ENCODE measurements at places on chromosomes 12 and 14.

- DNase-seq: no peak
These were observed 10.8 kb upstream of the TMEM120B start for GRCh38 chr12:121701667-121702277.

GRCh38 chr14:94163796-94164195, 10.3 kb upstream of the PPP4R4 start:
- no peak for DNase-seq

DNA sequence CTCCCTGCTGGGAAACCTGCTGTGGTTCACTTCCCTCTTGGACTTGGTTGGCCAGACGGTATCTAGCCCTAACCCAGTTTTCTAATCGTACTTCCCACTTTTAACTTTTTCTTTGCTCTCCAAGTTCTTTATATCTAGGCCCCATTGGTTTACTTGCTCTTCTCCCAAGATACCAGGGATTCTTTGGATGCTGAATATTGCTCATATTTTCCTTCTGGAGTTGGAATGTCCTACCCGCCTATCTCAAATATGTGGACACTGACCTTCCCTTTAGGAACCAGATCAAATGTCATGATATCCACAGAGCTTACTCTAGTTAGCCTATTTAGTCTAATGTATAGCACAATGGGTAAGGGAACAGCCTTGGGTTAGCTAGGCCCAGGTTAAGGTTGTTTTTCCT, 228.6 kb downstream of the DACT1 start:
- DNase-seq: no peak

DNA sequence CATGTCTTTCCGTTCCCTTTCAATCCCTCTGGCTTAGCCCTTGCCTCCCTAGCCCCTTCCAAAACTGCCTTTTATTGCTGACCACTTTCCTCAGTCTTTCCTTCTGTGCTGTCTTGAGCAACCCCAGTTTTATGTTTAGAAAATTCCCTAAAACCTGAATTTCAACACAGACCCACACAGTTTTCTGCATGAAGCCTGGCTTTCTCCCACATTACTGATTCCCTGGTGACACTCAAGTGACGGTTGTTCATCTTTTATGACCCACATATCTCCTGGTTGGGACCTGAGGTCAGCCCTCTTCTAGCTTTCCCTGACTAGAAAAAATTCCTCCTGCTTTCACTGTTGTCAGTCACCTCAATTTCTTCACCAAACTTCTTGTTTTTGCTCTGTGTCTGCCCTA, 21.0 kb downstream of the FGD4 start:
- no peak for DNase-seq

DNA sequence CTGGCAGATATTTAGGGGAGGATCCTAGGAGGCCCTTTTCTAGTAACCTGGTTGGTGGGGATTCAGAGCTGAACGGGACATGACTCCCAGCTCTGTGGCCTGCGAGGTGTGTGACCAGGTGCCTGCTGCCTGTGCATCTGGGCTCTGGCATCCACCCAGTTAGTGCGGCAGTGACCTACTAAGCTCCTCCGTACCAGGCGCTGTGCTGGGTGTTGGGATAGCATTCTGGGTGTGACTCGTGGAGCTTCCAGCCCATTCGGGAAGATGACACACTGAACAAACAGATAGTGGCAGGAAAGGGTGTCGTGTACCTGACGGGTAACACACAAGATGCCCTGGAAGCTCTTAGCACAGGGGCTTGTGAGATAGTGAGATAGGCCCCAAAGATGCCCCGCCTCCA, 80.9 kb downstream of the ACACB start:
- no peak for DNase-seq

GRCh38 chr14:101495827-101496775, 65.2 kb upstream of the DIO3 start:
- DNase-seq: no peak

DNA sequence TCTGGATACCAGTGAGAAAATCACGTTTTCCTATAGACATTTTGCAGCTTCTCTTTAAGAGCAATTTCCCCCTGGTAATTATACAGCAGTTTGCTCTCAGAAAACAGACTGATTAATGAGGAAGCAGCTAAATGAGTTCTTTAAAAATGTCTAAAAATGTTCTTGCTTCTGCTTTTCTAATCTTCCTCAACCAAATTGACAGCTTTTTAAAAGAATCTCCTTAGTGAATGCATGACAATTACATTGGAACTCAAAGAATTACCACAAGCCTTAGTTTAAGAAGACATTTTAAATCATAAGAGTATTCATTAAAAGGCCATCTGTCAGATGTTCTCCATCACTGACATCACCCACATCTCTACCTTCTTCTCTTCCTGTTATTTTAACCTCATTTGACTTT, 135.8 kb upstream of the PLXNC1 start:
- no peak for DNase-seq

DNA sequence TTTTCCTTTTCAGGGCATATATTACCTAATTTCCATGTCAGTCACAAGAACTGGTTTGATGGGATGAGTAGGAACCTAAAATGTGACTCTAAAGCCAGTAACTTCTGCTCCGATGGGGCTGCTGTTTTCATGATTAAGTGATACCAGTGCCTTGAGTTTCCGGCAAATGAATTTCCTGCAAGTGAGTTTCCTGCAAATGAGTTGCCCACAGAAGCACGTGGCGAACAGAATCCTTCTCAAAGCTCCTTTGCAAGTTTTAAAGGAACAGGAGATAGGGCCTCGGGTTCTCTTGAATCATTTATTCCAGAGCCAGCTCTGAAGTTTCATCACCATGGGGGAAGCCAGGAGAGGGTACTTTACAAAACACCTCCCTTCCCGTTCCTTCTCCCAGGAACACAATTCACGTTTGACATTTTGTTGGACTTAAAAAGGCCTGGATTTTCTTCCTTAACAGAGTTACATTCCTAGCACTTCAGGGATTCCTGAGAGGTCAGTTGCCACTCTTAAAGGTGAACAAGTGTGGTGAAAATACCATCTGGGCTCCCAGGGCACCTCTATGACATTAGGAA, 2.2 kb upstream of the PPTC7 start:
- peak; percentile 68 for DNase-seq

DNA sequence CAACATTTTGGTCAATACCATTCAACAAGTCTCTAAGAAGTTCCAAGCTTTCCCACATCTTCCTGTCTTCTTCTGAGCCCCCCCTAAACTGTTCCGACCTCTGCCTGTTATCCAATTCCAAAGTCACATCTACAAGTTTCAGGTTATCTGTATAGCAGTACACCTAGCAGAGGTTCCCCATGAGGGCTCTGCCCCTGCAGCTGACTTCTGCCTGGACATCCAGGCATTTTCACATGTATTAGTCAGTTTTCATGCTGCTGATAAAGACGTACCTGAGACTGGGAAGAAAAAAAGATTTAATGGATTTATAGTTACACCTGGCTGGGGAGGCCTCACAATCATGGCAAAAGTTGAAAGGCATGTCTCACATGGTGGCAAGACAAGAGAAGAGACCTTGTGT, 10.2 kb upstream of the PLA2G1B start:
- DNase-seq: no peak

GRCh38 chr12:72189266-72189665, 82.9 kb upstream of the TRHDE start:
- no peak for DNase-seq

GRCh38 chr14:67666750-67667449, 7.5 kb downstream of the VTI1B start:
- peak; percentile 46 for DNase-seq

- no peak for DNase-seq
These were observed 1.5 kb downstream of the CMAS start for GRCh38 chr12:22047494-22047893.

DNA sequence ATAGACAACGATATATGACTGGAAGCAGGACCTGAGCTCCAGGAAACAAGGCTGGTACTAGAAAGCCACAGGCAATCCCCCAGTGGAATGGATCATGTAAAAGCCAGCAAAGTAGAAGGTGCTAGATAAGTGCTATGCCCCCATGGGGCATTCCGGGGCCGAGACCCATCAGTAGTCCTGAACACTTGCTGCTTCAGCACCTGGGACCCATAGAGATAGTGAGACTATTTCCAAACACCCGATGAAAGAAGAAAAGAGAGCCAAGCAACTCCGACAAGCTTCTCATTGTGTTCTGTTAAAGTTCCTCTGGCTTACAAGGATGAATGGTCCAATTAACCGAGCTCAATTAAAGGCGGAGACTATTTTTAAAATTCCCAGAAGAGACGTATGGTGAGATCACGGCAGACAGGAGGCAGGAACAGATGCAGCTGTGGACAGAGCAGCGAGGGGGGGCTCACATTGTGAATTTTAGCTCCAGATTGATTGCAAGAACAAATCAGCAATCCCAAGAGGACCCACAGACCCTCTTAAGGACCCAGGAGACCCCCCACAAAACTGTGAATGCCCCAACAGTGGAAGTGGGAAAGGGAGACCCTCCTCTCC, 142.5 kb upstream of the OVCH1 start:
- DNase-seq: no peak

DNA sequence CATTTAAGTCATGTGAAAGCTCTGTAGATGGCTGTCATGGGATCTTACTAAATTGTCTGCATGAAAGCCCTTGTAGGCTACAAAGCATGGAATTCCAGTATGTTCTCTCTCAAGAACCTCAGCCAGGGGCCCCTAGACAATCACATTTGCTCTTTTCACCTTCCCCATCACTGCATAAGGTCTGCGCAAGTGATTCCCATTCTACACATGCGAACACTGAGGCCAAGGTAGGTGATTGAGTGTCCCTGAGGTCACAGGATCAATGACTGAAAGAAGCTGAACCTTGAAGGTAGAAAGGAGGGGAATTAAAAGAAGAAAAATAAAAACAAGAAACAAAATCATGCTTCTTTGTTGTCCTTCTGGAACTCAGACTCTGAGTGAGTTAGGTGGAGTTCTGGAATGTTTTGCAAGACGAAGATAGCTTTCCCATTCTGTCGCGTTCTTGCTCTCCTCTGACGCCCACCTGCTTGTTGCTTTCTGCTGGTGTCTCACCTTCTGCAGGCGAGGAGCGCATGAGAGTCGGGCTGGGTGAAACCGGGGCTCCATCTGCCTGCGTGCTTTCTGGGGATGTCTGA, 79.9 kb downstream of the SPRING1 start:
- DNase-seq: no peak

GRCh38 chr14:76760331-76761135, 735 bp upstream of the VASH1 start:
- no peak for DNase-seq

DNA sequence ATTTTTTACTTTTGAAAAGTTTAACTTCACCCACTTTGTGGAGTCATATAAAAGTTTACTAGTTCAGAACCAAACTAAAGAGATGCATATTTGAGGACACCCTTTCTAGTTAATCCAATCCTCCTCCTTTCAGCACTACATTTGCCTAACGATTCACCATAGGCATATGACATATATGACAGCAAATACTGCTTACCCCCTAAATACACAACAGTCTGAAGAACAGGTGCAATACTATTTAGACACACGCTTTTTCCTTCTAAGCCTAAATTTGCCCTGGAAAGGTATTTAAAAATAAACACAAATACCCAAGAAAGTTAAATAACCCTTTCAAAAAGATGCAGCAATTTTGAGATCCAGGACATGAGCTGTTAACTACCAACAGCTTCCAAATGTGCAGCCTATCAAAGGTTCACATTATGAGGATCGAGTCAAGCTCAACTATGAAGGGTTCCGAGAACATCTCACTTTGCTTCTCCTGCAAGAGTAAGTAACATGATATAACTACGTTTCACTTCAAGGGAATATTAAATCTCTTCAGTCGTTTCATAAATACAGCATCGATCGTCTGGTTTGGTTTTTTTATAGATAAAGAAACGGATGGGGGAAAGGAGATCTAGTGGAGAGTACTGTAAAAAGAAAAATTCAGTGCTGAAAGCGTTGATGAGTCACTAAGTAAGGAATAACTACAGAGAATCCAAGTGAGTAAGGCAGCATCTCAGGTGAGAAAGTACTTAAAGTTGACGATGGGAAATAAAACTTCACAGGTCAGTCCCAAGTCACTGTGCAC, 677 bp upstream of the AP4S1 start:
- no peak for DNase-seq

DNA sequence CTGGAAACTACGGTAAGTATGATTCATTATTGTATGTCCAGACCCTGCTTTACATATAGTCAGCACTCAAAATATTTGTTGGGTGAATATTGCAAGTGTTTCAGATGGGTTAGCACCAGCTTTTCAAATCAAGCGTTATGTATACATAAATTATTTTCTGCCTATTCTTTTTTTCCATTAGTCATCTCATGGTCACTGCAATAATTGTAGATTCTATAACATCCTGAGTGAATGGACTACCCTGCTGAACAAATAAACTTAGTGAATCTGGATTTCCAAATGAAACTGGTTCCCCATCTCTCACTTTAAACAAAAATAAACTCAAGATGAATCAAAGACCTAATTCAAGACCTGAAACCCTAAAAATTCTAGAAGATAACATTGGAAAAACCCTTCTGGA, 152.3 kb downstream of the DIO2 start:
- DNase-seq: no peak

- no peak for DNase-seq
These were observed 10.3 kb upstream of the SLCO1B3 start for GRCh38 chr12:20800160-20800559.

- no peak for DNase-seq
These were observed 3.5 kb downstream of the ELK3 start for GRCh38 chr12:96197503-96198272.
